Activated T-helper 2 cell treated with anti-CD3 and anti-CD28 coated beads, Interferon-gamma antibody, Interleukin-2, Interleukin-4, amounts not matched to agents 10 μg/mL and 5 μg/mL and 100 μg/mL, durations not matched to agents 14 hours and 24 hours and 36 hours (primary cell): ENCODE measurements at places on chromosomes 5 and 9. TPM values are rescaled to one million over a fixed set of nuclear protein-coding genes. Genes with fewer than 3 reads are reported as not detected.

The PCDHB13 gene
- 0.02 TPM in 1 of 2 replicates, not detected in the other for total RNA-seq

The SAXO1 gene
- total RNA-seq = not detected in 2 replicates

The SPATA31D4 gene
- total RNA-seq = not detected in 2 replicates

The DENND4C gene
- total RNA-seq = 19.0 and 25.0 TPM in 2 replicates

The BTNL9 gene
- 0.09 TPM in 1 of 2 replicates, not detected in the other for total RNA-seq

The NKD2 gene
- 14.4 TPM in 2 replicates for total RNA-seq

- no peak for DNase-seq
Measured at GRCh38 chr9:79221084-79221483, 350.7 kb upstream of the TLE4 start.

- no peak for DNase-seq
Measured at GRCh38 chr9:29322240-29322639, 1749.0 kb upstream of the C9orf72 start.

- no peak for DNase-seq
Measured at GRCh38 chr5:138611678-138612218, 36.5 kb upstream of the HSPA9 start.

DNA sequence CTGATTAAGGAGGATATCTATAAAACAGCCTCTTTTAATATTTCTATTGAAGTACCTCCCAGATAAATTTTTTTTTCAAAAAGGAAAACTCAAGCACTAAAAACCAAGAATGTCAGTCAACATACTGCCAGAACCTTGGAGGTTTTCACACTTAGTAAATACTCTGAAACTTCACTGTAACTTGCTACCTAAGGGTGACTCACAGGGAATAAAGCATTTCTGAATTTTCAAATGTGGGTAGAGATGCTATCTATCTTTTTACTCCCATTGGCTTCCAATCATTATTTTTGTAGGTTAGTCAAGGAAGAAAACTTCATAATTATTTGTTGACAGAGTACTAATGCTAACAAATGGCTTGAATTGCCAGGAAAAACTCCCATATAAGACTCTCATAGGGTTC is 46.1 kb downstream of the SLC25A46 start:
- DNase-seq = no peak

- DNase-seq = no peak
Measured at GRCh38 chr5:126358525-126358924, 64.7 kb upstream of the GRAMD2B start.

DNA sequence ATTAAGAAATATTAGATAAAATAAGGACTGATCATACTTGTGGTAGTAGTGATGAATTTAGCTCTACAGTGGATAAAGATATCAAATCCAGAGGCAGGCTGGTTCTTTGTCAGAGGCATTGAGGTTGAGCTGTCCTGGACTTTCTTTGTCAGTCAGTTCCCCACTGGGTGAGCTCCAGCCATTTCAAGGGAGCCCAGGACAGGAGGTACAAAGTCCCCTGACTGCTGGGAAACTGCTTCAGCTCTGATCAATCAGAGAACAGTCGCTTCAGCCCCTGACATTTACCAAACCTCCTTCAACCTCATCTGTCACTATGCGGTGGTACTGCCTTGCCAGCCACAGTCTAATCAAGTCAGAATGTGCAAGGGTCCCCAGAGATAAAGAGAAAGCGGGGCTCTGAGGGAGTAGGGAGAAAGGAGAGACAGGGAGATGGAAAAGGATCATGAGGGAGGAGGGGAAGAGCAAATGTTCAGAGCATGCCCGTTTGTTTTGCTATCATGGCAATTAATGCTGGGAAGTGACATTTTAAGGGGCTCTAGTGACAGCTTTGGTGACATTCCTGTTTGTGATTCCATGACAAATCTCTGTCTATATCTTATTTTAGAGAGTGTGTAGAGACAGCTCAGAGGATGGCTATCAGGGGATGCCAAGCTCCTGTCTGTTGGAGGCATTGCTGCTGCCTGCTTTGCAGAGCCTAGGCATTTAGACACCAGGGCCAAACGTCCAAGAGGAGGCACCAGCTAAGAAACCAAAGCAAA is 223.2 kb downstream of the ASTN2 start:
- no peak for DNase-seq

DNA sequence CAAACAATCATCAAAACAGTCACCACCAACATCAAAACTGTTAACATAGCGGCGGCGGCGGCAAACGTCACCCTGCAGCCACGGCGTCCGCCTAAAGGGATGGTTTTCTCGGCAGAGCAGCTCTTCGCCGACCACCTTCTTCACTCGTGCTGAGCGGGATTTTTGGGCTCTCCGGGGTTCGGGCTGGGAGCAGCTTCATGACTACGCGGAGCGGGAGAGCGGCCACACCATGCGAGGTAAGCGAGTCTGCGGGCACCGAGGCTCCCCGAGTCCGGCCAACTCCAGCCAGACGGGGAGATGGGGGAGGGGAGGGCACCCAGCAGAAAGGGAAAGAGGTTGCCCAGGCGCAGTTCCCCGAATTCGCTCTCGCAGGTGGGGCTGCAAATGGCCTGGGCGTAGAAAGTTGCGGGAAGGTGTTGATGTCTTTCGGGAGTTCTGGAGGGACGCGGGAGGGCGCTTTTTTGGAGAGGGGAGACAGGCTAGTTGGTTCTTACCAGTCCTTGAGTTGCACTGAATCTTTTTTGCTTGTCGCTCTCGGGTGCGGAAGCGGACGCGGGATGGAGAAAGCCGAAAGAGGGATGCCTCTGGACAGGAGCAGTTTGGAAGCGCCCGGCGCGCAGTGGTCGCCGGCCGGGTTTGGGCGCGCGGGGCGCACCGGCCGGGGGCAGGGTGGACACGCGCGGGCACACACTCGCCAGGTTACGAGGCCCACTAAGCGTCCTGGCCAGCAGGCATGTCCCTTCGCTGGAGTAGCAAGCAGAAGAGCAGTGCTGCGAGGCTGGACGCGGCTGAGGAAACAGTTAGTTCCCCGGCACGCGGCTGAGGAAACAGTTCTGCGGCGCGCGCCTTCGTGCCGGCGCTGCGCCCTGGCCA is 849 bp downstream of the RORB start:
- DNase-seq = peak; percentile 12

DNA sequence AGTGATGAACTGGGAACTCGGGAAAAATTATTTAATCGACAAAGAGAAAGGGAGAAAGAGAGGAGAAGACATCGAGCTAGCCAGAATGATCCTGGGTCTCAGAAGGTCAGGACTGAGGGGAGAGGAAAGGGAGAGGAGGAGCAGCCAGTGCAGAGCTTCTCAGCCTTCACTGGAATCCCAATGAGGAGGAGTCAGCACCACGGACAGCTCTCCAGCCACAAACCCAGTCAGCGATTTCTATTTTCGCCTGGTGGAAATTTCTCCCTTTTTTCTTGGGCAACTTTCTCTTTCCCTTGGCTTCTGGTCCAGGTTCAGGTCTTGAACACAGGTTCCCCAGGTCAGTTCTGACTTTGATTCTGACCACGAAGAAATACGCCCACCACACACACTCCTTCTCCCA is 1.6 kb upstream of the BRINP1 start:
- no peak for DNase-seq

DNA sequence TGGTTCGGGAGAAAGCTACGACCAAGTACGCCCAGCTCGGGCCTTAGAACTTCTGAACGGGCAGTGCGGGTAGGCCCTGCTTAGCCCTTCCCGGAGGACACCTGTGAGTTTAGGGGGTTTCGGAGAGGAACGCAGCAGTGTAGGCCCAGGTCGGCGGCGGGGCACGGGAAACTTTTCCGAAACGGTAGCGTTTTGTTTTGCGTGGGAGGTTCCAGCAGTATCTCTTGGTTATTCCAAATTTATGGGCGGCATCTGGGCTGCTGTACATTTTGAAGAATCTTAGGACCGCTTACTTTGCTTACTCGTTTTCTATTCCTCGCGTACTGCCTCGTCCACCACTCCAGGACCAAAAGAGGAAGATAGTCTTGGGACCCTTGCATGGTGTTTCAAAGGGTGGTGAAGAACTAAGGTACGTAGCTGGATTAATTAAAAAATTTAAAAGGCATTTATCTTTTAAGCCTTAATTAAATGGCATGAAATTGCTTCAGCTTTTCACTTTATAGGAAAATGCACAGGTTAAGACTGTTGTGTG is 492 bp downstream of the TENT2 start:
- no peak for DNase-seq

- no peak for DNase-seq
Measured at GRCh38 chr9:130499804-130500263, 55.1 kb downstream of the ASS1 start.

DNA sequence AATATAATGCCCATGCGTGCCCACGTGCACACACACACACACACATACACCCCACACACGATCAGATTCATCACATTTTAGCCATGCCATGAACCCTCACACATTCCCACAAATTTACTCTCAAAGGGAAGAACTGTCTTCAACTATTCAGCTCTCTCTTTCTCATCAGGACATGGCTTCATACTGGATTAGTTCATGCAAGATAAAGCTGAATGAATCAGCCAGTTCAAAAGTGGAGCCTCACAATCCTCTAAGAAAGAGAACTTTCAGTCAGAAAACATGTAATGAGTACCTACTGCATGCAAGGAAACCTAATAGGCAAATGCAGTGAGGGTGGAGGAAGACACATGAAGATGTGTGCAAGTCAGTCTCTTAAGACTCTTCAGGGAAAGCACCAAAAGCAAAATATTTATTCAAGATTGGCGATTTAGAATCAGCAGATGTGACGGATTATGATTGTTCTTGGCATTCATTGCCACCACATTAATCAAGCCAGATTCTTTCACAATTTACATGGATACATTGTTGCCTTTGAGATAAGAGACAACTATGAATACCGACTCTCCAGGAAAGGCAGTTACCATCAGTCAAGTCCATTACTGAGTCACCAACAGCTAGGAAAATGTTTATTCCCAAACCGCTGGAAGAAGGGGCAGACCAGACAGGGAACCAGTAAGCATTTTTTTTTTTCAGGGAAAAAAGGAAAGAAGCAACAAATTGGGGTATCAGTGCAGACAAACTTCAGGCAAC is 30.3 kb upstream of the PUM3 start:
- no peak for DNase-seq

DNA sequence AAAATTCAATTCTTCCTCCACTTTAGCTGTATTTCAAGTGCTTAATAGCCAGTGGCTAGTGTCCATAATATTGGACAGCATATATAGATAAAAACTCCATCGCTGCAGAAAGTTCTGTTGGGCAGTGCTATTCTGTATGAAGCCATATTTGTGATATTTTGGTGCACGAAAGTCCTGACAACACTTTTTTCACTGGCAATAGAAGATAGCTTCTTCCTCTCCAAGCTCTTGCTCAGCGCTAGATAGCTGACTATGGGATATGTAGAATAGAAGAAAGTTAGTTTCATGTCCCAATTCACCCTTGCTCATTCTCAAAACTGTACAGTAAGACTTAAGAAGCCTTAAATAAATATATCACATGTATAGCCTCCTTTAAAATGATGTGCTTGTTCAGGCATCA is 269.9 kb downstream of the TLR4 start:
- DNase-seq = no peak

DNA sequence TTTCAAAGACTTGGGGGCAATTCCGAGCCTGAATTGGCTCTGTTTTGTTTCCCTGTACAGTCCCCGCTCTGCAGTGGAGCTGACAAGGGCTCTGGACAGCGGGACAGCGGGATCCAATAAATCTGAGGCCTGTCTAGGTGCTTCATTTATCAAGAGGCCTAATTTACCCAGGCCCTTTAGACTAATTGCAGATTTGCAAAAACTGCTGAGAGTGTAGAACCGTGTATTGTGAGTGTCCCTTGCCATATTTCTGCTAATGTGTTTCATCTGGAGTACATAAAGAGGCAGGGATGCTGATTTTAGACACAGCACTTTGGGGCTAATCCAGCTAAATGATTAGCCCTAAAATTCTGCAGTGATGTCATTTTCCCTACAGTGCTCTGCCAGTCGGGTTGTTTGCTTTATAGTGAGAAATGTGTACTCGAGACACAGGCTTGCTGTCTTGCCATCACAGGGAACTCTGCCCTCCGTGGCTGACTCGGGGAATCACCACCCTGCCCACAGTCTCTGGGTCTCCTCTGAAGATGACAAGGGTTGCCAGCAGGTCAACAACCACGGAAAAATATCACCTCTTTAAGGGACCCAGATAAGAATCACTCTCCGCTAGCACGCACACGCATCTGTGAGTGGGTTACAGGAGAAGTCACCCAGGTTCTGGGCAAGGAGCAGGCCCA is 592.0 kb downstream of the BNC2 start:
- DNase-seq = no peak

- no peak for DNase-seq
Measured at GRCh38 chr9:20303996-20304395, 318.3 kb downstream of the MLLT3 start.

DNA sequence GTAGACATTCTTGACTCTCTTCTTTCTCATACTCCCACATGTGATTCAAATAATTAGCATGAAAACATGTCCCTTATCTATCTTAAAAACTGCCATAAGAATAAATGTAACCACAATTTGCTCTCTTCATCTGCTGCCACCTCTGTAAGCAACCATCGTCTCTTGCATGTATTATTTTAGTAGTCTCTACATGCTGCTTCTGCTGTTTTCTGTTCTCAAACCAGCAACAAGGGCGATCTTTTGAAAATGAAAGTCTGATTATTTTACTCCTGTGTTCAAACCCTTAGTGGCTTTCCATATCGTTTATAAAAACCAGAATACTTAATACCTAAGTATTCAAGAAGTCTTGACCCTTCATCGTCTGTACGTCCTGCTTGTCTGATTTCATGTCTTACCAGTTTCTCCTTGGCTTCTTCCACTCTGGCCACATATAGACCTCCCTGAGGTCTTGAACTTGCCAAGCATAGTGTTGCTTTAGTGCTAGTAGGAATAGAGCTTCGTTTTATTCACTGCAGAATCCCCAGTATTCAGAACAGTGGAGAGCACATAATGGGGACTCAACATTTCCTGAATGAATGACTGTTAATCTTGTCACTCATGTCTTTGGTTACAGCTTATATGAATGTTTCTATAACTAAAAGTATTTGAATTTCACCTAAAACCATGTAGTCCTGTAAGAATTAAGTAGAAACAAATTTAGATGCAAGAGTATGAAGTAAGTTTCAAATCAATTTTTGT is 10.6 kb downstream of the CDC42SE2 start:
- DNase-seq = no peak

GRCh38 chr9:129385211-129385934 is 207.3 kb upstream of the IER5L start:
- DNase-seq = no peak

GRCh38 chr9:42386477-42386876 is 203.0 kb downstream of the SPATA31A6 start:
- no peak for DNase-seq

GRCh38 chr5:176793736-176794135 is 16.6 kb upstream of the UNC5A start:
- DNase-seq = no peak
